Cortex of kidney (tissue), 1 donor: ENCODE measurements at places on chromosomes 7 and 10.

- no peak for DNase-seq
Observed at GRCh38 chr7:8177109-8177933, 84.6 kb downstream of the ICA1 start.

- DNase-seq, result no peak
Observed at GRCh38 chr10:12491491-12491890, 142.1 kb downstream of the CAMK1D start.

DNA sequence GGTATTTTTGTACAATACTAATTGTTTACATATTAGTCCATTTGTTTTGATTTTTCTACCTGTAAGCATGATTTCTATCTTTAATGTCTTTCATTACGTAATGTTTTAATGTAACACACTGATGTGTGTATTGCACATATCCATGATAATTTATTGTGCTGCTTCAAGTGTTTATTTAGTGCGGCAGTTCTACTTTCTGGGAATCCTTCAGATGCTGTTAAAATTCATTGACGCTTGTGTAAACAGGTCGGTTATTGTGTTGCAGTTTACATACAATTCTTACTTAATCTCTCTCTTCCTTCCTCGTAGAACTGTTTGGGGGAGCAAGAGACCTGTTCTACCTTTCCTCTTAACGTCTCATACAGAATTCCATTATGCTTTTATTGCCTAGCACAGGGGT lies 6.9 kb downstream of the TMEM60 start:
- no peak for DNase-seq

DNA sequence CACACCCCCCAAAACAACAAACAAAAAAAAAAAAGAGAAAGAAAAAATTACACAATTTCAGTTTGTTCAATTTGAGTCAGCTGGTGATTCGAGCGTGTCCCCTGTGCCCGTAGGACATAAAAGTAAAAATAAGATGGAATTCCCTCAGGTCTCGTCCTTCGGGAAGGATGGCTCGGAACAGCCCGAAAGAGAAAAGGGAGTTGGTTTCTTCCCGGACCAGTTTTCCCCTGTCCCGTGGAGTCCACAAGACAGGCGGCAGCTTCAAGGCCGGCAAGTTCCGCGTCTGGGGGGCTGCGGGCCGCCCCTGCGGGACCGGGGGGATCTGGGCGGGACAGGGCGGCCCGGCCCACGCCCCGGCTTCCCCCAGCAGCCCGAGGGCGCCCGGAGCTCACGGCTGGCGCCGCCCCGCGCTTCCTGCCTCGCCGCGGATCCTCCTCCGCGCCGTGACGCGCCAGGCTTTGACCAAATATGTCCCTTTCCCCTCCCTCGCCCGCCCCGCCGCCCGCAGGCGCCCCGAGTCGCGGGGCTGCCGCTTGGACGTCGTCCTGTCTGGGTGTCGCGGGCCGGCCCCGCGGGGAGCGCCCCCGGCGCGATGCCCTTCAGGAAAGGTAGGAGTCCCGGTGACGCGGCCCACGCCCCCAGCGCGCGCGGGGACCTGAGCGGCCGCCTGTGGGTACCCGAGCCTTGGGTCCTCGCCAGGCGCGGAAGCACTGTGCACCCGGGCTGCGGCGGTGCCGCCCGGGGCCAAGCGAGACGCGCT lies 55.8 kb downstream of the RBM17 start:
- DNase-seq, result no peak

- no peak for DNase-seq
Observed at GRCh38 chr7:2038931-2039728, 193.6 kb downstream of the MAD1L1 start.

DNA sequence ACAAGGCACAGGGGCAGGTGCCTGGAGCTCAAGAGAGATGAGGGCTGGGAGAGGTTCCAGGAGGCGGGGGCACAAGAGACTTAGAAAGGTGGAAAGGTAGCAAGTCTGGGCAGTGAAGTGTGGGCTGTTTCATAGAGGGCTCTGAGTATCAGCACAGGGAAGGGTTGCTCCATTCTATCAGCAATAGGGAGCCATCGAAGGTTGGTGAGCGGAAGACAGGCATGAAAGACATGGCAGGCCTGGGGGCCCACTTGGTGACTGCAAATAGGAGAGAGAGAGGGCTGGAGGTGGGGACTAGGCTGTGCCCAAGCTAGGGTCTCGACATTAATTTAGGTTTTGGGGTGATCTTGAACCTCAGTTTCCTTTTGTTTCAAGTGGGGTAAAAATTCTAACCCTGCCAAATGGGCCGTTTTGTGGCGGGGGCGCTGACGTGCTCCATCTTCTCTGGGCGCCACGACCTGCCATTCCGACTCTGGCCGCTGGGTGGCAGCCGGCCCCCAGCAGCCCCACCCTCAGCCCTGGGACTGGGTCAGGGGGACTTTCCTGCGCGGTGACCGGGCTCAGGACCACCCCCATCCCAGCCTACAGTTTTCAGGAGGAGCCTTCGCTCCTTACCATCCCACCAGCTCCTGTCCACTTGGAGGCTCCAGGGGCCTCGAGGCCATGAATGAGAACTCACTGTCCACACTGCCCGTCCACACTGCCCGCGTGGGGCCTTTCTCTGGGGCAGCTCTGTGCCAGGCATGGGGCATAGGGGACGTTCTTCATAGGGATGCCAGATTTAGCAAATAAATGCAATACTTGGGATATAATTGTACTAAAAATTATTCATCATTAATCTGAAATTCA lies 37.2 kb upstream of the PCBD1 start:
- no peak for DNase-seq

GRCh38 chr10:4082861-4083260 lies 297.9 kb upstream of the KLF6 start:
- DNase-seq, result no peak

DNA sequence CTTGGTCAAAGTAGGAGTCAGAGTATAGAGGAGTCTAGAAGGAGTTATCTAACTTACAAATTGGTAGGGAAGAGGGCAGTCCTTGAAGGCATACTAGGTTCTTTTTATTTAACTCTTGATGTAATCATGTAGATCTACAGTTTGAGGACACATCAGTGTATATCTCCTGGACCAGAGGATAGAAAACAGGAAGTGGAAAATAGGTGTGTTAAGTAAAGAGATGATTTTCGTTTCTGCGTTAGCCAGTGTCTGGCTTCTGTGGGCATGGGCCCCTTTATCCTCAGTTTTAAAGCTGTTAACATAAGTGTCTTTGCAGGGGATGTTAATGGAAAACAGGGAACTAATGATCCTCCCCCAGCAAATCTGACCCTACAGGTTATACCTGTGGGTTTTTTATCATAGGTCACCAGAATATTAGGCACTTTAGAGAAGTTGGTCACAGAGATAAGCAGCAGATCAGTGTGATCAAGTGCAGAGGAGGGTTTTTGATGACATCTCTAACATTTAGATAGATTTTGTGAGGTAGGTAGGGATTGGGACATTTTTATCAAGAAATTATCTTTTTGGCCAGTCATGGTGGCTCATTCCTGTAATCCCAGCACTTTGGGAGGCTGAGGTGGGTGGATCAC lies 58.6 kb upstream of the PRSS1 start:
- DNase-seq, result no peak

DNA sequence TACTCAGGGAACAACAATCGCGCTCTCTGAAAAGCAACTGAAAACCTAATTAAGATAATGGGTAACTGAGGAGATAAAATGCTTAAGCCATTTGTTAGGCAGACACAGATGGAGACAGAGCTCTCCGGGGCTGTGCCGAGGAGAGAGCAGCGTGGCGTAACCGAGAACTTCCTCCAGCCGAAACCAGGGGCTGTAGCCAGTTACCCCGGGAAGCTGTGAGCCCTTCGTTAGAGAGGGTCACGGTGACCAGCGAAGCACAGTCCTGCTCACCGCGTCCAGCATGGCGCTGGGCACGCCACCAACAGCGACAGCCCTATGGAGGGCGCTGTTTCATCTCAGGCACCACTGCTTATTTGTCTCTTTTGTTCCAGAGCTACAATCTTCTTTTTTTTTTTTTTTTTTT lies 16.1 kb downstream of the PAPOLB start:
- no peak for DNase-seq
